ENCODE measurements at places on chromosomes 1 and 21.

- DNase-seq = no peak
Measured at GRCh38 chr1:100506217-100506616, 31.7 kb upstream of the GPR88 start.

DNA sequence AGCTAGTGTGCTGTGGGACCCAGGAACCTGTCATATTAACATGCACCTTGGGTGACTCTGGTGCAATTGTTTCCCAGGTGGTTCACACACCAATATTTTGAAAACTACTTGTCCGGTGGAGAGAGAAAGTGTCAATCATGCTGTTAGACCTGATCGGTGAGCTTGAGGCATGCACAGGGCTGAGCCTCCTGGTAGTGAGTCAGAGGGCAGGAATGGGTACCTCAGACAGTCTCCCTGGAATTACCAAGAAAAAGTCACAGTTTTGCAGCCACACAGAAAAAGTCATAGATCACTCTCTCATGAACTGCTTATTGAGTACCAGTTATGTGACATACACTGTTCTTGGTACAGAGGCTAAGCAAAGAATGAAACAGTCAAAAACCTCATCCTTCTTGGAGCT lies 140.1 kb upstream of the NFIA start:
- no peak for DNase-seq

- no peak for DNase-seq
Measured at GRCh38 chr1:164774413-164774812, 215.4 kb downstream of the PBX1 start.

- DNase-seq = no peak
Measured at GRCh38 chr1:219432191-219432606, 180.7 kb downstream of the ZC3H11B start.

DNA sequence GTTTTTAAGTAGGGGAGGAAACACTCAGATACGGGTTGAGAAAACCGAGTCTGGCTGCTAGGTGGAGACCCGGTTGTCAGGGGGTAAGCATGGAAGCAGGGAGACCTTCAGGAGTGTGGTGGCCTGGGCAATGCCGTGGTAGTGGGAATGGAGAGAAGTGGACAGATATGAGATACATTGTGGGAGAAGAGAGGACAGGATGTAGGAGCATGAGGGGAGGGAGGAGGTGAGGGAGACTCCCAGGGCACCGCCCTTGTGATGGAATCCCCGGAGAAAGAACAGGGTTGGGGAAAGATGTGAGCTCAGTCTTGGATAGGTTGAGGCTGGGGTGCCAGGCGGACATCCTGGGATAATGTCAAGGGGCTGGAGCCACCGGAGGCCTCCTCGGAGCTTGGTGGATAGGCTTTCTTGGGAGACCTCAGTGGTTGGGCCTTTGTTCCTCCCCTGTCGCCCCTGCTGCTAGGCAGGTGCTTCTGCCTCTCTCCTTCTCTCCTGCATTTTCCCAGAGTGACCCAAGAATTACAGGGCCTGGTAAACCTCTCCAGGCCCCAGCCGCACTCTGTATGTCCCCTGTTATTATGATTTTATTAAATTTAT lies 21.3 kb downstream of the ZNF362 start:
- DNase-seq = no peak

- no peak for DNase-seq
Measured at GRCh38 chr1:53580739-53581475, 121.7 kb downstream of the DMRTB1 start.

DNA sequence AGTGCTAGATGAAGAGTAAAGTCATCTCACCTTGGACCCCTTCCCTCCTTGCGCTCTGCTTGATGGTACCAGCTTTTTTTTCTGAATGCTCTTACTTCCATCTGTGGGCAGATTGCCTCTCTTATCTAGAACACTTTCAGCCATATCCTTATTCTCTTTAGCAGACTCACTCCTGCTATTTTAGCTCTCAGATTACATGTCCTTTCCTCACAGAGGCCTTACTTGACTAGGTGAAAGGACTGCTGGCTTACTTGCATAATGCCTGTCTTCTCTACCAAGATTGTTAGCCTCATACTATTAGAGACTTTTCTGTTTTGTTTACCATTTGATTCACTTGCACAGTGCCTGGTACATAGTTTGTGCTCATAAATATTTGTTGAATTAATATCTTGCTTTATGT lies 9.3 kb downstream of the IFI44 start:
- DNase-seq = no peak

- DNase-seq = no peak
Measured at GRCh38 chr1:214004014-214004413, 16.2 kb downstream of the PROX1 start.

DNA sequence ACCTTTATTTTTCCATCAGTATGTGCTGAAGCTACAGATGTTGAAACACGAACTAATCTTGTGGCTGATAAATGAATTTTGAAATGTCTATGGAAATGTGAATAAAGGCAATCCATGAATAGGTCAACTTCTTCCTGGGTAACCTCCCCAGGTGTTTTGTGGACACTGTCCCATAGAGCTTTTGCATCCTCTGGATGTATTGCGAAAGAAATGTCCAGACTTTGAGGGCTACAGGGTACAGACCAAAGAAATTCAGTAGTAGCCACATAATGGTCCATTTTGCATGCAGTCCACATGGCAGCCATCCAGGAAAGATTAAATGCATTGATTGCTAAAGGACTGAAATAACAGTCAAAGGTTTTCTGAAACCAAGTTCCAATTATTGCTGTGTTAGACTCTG lies 21.5 kb upstream of the DARS2 start:
- DNase-seq = no peak

DNA sequence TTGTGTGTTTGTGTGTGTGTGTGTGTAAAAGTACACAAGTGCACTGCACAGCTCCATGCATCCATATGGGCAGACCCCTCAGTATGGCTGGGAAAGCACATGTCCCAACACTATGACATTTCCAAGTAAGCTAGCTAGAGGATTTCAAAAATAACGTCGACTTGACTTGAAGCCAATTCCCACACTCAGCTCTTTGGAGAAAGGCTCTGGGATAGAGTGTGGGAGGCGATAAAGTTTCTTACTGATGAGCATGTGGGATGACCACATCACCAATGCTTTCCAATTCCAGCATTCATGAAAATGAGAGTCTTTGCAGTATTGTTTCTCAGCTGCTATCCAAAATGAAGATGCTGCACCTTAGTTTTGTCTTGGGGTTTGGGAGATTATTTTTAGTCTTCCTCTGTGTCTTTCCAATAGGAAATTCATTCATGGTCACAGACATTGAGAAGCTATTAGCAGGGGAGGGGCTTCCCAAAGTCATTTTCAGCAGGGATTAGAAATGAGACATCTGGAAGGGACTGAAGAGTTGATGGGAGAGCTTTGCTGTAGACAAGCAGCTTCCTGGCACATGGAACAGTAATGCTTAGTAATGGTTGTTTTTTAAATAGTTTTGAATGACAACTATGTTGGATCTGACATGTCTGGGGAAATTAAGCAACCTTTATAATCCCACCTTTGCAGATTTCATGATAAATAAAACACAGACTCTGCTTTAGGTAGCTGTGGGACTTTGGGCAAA lies 143.5 kb downstream of the ASTN1 start:
- no peak for DNase-seq

GRCh38 chr1:47351305-47351704 lies 17.7 kb downstream of the CMPK1 start:
- DNase-seq = no peak

DNA sequence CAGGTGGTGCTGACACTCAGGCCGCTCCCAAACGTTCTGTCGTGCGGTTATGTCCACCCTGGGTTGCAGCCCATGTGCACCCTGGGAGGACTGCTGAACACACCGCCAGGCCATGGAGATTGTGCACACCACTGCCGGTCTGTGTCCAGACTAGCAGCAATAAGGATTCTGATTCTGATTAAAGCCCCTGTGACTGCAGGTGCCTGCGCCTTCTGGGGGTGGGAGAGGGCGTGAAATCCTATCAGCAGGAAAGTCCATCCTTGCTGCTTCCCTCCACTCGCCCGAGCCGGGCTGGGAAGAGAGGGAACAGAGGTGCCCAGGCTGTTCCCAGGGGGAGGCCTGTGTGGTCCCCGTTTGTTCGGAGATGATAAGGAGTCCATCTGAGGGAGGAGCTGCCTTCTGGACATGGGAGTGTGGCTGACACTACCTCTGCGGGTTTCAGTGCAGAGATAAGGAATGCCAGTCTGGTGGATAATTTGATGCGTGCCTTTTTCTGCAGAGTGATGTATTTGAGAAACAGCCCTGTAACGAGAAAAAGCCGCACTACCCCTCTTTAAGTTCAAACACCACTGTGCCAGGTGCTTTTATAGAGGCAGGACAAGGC lies 41.2 kb downstream of the BACE2 start:
- DNase-seq = no peak

GRCh38 chr1:229781453-229781852 lies 155.4 kb downstream of the URB2 start:
- no peak for DNase-seq

DNA sequence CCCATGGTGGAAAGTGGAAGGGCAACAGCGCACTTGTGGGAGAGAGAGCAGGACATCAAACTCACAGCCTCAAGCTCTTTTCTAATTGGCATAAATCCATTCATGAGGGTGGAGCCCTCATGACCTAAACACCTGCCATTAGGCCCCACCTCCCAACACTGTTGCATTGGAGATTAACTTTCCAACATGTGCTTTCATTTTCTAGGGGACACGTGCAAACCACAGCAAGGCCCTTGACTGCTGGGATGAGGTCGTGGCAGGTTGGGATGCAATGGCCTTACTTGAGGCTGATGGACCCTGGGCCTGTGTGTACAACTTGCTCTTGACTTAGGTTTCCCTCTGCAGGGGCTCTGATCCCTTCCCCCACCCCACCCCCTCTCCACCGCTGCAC lies 35.9 kb upstream of the NEK2 start:
- DNase-seq = no peak

- no peak for DNase-seq
Measured at GRCh38 chr1:54487571-54488050, 60.4 kb upstream of the ACOT11 start.

DNA sequence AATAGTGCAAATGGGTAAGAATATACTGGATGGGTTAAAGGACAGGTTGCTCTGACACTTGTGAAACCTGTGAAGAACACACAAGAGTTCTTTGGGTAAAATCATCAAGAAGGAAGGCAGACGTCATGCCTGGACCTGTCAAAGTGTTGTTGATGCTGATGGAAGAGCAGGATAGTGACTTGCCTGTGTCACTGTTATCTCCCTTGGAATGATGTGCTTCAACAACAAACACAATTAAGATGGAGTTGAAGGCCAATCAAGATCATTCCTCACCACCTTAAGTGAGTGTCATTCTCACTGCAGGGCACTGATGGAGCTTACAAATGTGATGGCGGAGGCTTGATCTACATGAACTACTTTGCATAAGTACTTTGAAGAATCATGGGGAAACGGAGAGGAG lies 73.2 kb downstream of the LRRN2 start:
- DNase-seq = no peak

- DNase-seq = no peak
Measured at GRCh38 chr1:52727114-52727586, 897 bp downstream of the ZYG11B start.

- no peak for DNase-seq
Measured at GRCh38 chr1:209397371-209397770, 186.1 kb upstream of the CAMK1G start.

- no peak for DNase-seq
Measured at GRCh38 chr21:38013741-38014140, 97.5 kb upstream of the KCNJ6 start.

DNA sequence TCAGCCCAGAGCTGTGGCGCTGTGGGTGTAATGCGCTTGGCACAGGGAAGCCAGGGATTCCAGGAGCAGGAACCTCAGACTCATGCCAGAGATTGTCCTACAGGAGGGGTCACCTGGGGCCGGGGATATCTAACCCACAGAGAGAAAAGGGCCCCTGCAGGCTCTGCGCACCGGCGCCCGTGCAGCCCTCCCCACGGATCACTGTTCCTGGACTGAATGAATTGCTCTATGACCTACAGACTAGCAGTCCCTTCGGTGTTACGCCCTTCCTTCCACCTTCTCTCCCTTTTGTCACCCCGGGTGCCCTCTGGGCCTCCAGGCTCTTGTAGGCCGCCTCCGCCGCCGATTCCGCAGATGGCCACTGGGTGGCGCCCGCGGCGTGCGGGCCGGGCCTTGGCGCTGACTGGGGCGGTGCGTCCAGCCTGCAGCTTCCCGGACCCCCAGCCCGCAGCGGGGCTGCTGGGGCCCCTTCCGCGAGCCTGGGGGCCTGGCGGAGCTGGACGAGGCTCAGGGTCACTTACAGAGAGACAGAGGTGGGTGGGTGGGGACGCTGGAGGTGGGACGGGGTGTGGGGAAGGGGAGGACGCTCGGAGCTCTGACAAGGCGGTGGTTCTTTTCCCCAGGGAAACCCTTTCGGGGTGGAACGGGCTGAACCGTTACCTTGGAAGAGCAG lies 101.3 kb downstream of the IER5 start:
- peak; percentile 20 for DNase-seq

GRCh38 chr21:25518491-25518911 lies 88.8 kb downstream of the MRPL39 start:
- no peak for DNase-seq

- no peak for DNase-seq
Measured at GRCh38 chr1:58431901-58432620, 114.5 kb downstream of the OMA1 start.

DNA sequence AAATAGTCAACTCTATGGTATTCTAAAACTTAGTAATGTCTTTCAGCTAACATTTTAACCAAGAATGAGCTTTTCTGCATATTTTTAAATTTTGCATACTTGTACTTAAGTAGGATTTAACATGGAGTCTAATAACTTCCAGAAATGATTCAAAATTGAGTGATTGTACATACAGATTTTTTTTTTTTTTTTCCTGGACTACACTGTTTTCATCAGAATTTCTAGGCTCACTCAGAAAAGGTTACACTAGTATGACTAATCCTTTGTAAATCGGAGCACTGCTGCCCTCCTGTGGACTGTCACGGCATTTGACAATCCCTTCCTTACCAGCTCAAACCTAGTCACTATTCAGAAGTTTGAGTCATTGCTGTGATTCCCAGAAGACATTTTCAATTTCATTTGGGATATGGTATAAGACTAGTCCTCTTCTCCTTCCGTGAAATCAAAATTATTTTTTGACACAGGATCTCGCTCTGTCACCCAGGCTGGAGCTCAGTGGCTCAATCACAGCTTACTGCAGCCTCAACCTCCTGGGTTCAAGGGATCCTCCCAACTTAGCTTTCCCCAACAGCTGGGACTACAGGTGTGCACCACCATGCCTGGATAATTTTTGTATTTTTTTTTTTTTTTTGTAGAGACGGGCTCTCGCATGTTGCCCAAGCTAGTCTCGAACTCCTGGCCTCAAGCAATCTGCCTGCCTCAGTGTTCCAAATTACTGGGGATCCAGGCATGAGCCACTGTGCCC lies 45.5 kb downstream of the CD46 start:
- DNase-seq = peak; percentile 55

DNA sequence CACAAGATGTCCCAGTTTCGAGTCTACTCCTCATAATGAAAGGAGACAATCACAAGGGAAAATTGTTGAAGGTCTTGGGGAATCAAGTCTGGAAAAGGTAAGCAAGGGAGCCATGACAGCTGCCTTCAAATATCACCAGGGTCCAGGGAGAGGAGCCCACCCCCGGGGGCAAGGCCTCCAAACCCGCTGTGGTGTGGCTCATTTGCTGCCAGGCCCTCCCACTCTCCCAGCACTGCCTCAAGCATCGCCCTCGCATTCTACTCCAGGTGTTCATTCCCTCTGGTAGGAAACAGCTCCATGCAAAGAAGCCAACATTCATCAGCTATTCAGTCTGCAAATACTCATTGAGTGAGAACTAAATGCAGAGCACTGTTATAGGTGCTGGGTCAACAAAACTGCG lies 8.6 kb downstream of the S100A9 start:
- no peak for DNase-seq

- no peak for DNase-seq
Measured at GRCh38 chr21:31425138-31425537, 81.1 kb upstream of the TIAM1 start.

- no peak for DNase-seq
Measured at GRCh38 chr1:160083968-160084770, 2.8 kb downstream of the KCNJ9 start.

All from GOT3 (cell line).